Kidney glomerular epithelial cell (primary cell): ENCODE measurements at places on chromosomes 5 and 9.

DNA sequence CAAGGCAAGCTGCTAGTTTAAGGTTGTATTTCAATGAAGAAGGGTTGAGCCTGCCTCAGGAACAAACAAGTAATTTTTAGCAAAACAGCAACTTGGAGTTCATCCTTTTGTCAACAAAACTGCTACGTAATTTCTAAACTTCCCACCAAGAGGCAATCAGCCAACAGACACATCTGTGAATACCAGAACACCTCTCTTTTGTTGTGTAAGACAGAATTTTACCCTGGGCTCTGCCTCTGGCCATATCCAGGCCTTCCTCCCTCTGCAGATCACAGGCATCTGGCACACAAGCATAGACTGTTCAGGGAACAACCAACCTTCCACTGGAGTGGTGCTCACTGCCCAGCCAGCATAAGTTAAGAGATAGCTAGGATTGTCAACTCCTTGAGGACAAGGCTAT lies 409.0 kb downstream of the SPOCK1 start:
- DNase-seq, result no peak

DNA sequence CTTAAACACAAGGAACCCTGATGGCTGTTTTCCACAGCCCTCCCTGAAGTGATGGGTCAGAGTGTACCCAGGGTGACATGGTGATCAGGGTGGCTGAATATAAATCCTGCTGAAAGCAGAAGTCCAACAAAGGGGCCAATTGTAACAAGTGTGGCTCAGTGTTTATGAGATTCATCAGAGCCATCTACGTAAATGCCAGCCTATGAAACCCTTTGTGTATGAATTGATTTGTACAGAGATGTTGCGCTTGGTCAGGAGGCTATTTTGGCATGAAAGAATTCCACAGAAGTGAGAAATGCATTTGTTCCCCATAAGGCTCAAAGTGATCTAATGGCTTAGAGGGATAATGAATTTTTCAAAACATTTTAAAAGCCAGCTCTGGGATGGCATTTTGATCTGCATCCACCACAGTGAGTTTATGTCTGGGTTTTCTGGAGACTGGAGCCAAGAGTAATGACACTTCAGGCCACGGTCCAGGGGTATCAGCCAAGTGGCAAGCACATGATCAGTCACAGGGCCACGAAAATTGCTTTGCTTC lies 12.4 kb downstream of the PRUNE2 start:
- DNase-seq, result no peak

DNA sequence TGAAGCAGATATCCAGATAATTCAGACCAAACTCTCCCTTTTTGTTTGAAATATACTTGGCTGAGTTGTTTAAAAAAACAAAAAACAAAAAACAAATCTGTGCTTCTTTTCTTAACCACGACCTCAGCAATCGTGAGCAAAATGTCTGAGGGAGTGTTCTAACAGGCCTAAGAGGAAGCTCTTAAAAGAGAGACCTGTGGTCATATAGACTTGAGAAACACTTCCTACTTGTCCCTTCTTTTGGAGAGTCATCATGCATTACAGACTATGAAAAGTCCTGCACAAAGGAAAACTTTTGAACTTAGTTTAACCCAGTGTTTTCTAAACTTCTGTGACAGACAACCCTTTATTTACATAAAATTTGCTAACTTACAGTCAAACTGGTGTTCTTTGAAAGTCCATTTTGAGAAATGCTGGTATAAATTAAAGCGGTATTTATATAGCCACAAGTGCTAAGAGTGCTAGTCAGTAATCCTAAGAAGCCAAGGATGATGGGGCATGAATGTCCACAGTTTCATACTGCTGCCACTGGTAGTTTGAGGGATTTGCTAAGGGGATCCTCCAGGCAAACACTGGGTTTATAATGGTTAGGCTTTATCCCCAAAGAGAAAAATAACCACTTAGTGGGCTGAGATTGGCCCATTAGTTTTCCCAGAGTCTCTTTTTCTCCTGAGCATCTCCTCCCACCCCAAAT lies 199.8 kb downstream of the LRRC70 start:
- no peak for DNase-seq

DNA sequence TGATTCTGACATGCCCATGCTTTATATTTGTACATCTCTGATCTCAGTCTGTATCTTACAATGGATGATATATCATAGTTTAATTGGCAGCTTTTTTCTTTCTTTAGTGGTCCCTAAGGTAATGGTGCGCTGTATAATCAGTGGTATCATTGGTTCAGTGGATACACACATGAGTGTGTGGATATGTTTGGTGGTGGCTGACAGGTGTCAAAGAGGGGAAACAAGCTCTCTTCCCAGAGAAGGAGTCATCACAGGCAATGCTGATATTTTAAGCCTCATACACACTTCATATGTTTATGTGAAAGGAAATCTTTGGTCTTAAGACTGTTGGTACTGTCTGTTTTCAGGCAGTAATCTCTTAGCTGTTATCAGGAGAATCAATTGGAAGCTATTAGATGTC lies 52.1 kb upstream of the KIAA1958 start:
- no peak for DNase-seq

GRCh38 chr5:7876867-7877266 lies 7.9 kb downstream of the MTRR start:
- peak; percentile 47 for DNase-seq

- DNase-seq, result no peak
These were observed 89.4 kb downstream of the UHRF2 start for GRCh38 chr9:6502399-6502798.

DNA sequence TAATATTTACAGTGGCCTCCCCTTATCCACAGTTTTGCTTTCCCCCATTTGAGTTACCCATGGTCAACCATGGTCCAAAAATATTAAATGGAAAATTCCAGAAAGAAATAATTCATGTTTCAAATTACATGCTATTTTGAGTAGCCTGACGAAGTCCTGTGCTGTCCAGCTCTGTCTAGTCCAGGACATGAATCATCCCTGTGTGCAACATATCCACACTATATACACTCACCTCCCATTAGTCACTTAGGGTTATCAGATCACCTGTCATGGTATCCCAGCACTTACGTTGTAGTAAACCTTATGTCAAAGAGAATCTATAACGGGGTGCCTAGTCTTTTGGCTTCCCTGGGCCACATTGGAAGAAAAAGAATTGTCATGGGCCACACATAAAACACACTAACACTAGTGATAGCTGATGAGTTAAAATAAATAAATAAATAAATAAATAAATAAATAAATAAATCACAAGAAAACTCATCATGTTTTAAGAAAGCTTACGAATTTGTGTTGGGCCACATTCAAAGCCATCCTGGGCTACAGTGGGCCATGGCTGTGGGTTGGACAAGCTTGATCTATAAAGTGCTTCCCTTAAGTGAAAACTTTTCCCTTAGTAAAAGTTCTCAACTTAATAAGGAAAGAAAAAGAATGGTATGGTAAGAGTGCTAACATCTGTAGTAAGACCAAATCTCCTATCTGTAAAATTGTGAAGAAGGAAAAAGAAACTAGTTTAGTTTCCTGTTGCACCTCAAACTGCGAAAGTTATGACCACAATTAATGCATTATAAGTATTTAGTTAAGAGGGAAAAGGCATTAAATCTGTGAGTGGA lies 15.9 kb upstream of the OMD start:
- DNase-seq, result no peak

DNA sequence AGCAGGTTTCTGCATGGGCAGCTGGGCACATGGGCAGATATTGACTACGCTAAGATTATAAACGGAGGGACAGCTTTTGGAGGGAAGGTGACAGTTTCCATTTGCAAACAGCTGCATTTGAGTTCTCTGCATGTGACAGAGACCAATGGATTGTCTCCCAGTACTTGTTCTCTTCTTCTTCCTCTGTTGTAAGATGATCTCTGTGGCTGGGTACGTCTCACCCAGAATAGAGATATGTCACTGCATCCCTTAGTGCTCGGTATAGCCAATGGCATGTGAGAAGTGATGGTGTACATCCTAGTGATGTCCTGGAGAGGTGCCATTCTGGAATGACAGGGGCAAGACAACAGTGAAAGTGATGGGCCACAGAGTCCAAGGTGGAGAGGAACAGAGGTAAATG lies 171.3 kb downstream of the CFAP90 start:
- DNase-seq, result no peak

DNA sequence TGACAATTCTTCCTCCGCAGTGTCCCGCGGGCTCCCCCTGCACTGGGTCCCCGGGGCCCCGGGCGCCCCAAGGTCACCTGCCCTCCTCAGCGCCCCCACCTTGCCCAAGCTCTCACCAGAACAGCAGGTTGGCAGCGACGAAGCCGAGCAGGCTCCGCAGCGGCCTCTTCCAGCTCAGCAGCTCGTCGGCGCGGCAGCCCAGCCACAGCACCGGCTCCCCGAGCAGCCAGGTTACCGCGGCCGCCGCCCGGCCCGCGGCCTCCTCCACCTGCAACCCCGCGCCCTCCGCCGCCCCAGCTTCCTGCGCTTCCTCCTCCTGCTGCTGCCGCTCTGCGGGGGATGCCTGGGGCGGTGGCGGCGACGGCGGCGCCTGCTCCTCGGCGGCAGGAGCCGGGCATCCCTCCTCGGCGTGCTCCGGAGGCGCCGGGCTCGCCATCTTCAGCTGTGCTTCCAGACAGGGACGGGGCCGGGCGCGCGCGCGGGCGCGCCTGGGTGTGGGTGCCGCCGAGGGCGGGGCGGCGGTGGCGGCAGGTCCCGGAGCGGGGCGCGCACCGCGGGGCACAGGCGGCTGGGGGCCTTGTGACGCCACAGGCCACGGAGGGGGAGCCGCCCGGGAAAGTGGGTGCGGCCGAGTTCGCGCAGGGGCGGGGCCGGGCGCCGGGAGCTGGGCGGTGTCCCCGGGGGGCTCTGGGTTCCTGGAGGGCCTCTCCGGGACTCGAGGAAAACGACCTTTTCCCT lies at the start of gene RETREG1:
RETREG1 (minus strand) TSS at position 462 of the 738 bp plus-strand sequence; CDS start at position 436, 26 bp downstream.
- peak; percentile 73 for DNase-seq

DNA sequence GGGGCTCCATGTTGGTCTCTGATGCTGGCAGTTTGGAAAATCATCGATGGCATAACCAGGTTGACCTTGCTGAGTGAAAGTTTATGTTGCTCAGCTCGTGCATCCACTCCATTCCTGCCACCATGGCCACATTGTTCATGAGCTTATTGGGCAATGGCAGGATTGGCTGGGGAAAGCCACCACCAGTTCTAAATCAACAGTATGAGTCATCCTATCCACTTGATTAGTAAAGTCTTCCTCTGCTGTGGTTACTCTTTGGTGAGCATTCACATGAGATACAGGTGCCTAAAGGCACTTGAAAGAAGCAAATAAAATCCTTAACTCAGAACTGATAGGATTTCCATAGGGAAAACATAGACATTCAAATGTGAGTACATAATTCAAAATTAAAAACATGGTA lies 131.8 kb upstream of the FBN2 start:
- no peak for DNase-seq
